ENCODE measurements at places on chromosomes 11 and 22. TPM values are rescaled to one million over a fixed set of nuclear protein-coding genes. Genes with fewer than 3 reads are reported as not detected.

The LUZP2 gene
- 0.33 TPM for total RNA-seq

The CARNS1 gene
- 0.21 TPM for total RNA-seq

The SLC22A6 gene
- total RNA-seq = not detected

The GRM5 gene
- 0.17 TPM for total RNA-seq

The BAD gene
- total RNA-seq = 118 TPM

The C11orf86 gene
- not detected for total RNA-seq

The CHRM1 gene
- total RNA-seq = not detected

The MMP12 gene
- not detected for total RNA-seq

The NNMT gene
- 470 TPM for total RNA-seq

The ASPHD2 gene
- 16.3 TPM for total RNA-seq

The NOL12 gene
- total RNA-seq = 46.2 TPM

The TCN1 gene
- not detected for total RNA-seq

The GPHA2 gene
- total RNA-seq = not detected

The DEUP1 gene
- total RNA-seq = not detected

The GLB1L2 gene
- 14.8 TPM for total RNA-seq

The CHST1 gene
- total RNA-seq = 2.3 TPM

The PGR gene
- total RNA-seq = under 0.01 TPM

The PVALB gene
- total RNA-seq = not detected

The SOX10 gene
- total RNA-seq = not detected

The OR8D1 gene
- not detected for total RNA-seq

The SLC25A1 gene
- 98.8 TPM for total RNA-seq

The MMP1 gene
- 3.7 TPM for total RNA-seq

The KBTBD3 gene
- 1.6 TPM for total RNA-seq

All from kidney epithelial cell (primary cell).